Muscle of back (tissue), 13 donors: ENCODE measurements at places on chromosomes 4 and X. TPM values are rescaled to one million over a fixed set of nuclear protein-coding genes. Genes with fewer than 3 reads are reported as not detected.

The NDNF gene
- polyA plus RNA-seq: 3.8 TPM

The MAGEA9B gene
- not detected for polyA plus RNA-seq

The NXF3 gene
- polyA plus RNA-seq: 0.31 TPM

DNA sequence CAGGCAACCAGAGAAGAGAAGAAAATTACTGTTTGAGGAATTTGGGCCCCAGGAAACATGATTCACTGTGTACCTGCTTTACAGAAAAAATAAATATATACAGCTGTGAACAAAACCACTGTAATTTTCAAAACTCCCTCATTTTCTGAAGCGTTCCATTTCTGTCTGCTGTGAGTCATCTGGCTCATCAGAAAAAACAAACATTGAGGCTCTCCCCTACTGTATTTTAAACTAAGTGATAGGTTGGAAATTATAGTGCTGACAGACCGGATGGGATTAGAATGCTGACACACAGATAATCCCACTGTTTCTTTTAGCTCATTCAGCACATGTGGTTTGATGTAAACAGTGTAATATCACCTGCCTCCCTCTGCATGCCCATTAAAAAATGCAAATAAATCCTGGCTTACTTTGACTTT is 847.0 kb downstream of the TRIML1 start:
- DNase-seq: peak; percentile 59

GRCh38 chrX:64176876-64177275 is 28.6 kb downstream of the AMER1 start:
- DNase-seq: no peak

- DNase-seq: no peak
Observed at GRCh38 chr4:139599594-139600374, 43.8 kb upstream of the SETD7 start.

GRCh38 chrX:96246436-96246835 is 438.2 kb upstream of the DIAPH2 start:
- DNase-seq: peak; percentile 67

DNA sequence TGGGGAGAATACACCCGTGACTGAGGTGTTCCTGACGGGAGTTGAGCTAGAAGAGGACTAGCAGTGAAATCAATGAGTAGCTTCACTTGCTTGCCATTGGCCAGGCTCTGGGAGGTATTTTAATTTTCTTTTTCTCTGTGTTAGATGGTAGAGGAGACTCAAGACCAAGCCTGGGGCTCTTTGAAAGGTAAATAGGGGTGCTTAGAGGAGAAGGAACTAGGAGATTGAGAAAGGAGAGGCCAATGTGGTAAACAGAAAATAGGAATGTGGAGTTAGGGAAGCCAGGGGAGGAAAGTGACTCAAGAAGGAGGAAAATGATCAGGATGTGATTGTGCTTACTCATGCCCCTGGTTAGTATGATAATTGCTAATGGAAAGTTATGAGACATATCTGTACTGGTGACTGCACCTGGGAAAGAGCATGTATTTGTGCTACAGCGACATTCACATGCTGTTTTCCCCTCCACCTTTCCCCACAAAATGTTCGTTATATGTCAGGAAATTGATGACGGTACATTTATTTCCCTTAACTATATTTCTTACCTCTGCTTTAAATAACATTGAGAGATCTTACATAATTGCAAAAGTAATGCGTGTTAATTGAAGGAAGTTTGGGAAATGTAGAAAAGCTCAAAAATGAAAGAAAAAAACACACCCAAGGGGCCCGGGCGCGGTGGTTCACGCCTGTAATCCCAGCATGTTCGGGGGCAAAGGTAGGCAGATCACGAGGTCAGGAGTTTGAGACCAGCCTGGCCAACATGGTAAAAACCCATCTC is 16.9 kb upstream of the LRBA start:
- DNase-seq: no peak

DNA sequence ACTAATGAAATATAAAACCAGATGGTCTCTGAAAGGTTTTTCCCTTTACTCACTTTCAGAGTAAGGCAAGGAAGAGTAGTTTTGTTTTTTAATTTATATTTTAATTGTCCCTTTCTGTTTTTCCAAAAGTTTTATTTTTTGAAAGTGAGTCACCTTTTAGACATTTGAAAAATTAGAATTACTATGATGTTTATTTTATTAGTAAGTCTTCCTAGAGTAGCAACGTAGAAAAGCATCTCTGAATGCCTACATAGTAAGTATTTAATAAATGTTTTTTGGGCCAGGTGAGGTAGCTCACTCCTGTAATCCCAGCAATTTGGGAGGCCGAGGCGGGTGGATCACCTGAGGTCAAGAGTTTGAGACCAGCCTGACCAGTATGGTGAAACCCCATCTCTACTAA is 51.1 kb downstream of the TET2 start:
- no peak for DNase-seq

DNA sequence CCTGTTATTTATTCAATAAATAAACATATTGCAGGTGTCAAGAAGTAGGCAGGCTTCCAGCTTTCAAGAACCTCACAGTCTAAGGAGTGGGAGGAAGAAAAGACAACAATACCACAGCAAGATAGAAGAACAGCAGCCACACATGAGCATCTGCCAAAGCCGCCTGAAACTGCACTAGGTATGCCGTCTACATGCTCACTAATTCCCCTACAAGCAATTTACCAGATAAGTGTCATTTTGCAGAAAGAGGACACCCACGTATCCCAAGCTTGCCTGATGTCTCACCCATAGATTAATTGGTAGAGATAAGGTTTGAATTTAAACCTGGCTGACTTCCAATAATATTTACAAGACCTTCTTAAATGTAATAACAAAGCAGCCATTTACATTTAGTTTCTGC is 439.4 kb upstream of the CPEB2 start:
- no peak for DNase-seq

DNA sequence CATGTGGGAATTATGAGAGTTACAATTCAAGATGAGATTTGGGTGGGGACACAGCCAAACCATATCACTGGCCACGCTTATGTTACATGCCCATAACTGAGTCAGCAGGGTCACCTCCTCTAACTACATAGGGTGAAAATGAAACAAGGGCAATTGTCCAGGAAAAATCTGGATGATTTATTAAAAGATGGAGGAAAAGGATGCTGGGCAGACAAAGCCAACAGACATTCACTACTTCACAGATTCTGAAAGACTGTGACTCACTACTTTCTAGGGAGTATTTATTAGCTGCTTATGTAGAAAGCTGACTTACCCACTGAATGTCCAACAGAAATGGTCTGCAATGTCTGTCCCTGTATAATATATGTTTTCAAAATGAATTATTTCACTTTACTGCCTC is 72.4 kb downstream of the APBB2 start:
- peak; percentile 78 for DNase-seq

- no peak for DNase-seq
Observed at GRCh38 chr4:150750824-150751223, 168.9 kb downstream of the MAB21L2 start.

DNA sequence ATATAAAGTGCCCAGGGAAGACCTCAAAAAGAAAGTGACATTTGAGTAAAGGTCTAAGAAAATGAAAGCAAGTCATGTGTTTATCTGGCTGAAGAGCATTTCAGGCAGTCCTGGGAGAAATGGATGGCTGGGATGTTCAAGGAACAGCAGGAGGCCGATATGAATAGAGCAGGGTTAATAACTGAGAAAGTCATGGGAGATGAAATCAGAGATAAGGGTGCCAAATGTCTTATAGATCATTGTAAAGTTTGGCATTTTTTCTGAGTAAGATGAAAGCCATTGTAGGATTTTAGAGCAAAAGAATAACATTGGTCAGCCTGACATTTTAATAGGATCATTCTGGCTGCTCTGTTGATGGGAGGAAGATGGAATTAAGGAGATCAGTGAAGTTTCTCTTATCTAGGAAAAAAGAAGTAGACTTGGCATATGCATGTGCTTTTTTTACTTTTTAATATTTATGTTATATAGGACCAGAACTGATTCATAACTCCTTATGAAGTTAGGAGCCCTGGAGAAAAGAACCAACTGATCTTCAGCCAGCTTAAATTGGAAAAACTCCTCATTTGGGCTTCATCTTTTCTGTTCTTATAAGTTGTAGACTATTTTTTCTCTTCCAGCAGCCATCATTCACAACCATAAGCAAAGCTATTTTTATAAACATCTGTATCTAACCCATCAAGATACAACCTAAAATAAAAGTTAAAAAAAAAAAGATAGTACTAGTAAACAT is 18.6 kb downstream of the AIMP1 start:
- no peak for DNase-seq

DNA sequence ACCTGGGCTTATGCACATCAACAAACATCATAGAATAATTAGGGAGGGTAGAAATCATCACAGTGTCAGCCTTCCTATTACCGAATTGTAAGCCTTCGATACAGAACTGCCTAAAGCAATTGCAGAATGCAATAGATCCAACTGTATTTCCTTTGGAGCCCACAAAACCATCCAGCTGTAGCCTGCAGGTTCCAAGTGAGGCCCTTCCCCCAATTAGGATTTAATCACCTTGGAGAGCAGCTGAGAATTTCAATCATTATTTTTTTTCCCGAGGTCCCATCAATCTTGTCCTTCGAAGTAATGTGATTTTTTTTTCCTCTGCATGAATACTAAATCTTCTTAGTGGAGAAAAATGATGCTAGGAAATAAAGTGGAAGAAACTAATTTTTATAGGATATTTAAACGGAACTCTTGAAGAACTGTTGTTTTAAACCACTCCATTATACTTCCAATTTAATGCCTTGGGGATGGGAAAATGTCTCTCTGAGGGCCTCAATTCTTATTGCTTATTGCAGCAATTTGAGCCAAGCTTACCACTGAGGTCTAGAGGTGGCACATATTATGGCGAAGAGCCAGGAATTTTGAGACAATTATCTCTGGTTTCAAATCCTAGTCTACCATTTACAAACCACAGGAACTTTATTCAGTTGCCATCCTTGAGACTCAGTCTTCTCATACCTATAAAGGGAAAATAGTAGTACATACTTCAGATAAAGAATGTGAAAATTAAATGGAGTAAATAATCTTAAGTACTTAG is 953.4 kb upstream of the IGFBP7 start:
- no peak for DNase-seq

DNA sequence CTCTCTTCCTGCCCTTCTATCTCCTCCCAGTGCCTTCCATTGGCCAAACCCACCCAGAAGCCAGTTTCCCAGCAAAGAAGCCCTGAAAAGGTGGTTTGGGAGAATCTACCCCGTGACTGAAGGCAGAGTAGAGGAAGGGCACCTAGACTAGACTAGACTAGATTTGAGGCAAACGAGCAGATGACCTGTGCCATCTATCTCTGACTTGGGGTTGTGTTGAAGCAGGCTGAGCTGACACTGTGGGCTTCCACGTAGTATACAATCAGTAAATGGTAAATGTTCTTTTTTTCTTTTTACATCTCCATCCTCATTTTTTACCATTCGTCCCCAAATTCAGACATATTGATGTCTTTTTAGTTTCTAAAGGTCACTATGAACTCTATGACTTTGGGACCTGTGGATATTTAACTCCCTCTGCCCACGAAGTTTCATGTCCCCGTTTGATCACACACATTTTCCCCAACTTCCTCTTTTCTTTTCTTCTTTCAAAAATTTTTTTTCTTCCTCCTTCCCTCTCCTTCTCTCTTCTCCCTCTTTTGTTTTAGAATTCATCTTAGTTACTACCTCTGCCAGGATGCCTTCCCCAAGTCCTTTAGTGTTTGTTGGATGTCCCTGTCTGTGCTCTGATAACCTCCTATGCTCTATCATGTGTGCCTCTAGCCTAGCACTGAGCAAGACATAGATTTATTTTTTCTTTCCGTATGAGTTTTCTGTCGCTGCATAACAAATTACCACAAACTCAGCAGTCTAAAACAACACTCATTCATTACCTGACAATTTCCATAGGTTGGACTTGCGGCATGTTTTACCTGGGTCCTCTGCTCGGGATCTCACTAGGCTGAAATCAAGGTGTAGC is 6.2 kb upstream of the AFF1 start:
- no peak for DNase-seq

GRCh38 chrX:34288782-34289181 is 156.7 kb upstream of the FAM47A start:
- DNase-seq: no peak

GRCh38 chrX:134368126-134368525 is 91.8 kb upstream of the HPRT1 start:
- no peak for DNase-seq
